ENCODE measurements at places on chromosomes 1 and 21.

DNA sequence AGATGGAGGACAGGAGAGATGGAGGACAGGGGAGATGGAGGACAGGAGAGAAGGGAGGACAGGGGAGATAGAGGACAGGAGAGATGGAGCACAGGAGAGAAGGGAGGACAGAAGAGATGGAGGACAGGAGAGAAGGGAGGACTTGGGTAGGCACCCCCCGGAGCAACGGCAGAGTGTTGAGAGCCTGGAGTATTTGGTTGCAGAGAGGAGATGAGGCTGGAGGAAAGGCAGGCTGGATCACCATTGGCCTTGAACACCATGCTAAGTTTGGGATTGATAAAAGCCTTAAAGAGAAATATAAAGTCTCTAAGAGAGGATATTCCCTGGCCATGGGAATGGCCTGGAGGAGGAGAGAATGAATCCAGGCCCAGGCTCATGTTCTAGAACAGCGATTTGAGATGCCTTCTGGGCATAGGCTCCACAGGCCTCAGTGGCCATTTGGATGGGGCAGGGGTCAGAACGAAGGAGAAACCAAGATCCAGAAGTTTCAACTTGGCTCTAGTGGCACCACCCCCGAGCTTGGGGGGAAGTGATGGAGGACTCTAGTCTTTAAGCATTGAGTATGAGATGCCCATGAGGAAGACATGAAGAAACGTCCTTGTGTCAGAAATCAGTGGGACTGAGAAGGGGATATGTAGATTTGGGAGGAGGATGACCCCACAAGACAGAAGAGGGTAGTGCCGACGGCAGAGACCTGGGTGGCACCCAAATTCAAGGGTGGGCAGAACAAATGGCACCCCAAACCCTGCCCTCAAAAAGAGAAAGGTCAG lies 47.9 kb upstream of the EDN2 start:
- no peak for DNase-seq

- DNase-seq, result no peak
These were observed 27.3 kb downstream of the GPR157 start for GRCh38 chr1:9101510-9102146.

DNA sequence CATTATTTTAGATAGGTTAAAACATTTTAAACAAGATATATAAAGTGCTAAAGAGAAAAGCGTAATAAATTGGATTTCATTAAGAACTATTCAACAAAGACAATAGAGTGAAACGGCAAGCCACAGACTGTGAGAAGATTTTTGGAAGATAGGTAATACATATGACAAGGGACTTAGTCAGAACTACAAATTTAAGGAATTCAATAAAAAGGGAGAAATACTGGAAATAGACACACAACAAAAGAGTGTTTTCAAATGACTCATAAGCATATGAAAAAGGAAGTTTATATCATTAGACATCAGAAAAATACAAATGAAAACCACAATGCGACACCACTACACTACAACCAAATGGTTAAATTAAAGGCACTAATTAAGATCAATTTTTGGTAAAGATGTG lies 90.5 kb downstream of the GDAP2 start:
- no peak for DNase-seq

DNA sequence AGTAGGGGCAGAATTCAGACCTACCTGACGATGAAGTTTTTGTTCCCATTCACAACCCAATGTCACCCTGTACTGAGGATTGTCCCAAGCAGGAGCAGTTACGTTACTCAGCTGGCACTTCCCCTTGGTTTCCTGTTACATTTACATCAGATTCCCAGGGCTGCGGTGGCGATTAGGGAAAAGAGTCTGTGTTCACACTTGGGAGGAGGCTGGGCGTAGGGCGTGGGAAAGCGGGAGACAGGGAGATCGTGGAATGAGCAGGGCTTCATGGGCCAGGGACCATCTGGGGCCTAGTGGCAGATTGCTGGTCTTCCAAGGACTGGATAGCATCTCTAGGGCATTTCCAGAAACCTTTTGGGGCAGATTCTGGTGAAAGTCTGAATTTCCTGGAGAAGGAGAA lies 39.0 kb downstream of the TBX19 start:
- no peak for DNase-seq

GRCh38 chr1:196685506-196685905 lies 33.7 kb downstream of the CFH start:
- DNase-seq, result no peak

GRCh38 chr1:54486907-54487306 lies 61.1 kb upstream of the ACOT11 start:
- DNase-seq, result no peak

- DNase-seq, result no peak
These were observed 836 bp downstream of the OLFML3 start for GRCh38 chr1:113980110-113980509.

DNA sequence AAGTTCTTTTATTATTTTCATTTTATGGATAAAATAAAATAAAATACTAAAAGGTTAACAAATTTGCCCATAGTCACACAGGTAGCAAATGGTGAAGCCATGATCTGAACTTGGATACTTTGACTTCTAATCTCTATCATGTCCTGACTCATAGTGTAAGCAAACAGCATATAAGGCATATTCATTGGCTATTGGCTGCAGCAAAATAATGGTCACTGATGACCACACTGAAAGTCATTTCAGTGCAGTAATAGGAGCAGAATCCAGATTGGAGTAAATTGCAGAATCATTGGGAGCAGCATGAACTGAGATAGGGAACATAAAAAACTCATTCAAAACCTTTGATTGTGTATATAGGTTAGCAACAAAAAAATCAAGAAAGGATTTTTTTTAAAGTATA lies 262.9 kb downstream of the PLA2G4A start:
- DNase-seq, result no peak

DNA sequence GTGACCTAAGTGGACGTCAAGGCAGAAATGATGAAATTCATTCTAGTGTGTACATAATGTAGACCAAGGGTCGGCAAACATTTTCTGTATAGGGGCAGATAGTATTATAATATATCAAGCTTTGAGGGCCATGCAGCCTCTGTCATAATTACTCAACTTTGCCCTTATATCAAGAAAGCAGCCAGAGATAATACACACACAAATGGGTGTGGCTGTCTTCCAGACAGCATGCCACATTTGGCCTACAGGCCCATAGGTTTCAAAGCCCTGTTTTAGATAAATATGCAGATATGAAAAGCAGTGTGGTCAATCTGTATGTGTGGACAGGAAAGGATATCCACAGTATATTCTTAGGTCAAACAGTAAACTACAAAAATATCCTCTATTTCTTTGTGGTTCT lies 320.1 kb upstream of the FMN2 start:
- no peak for DNase-seq

- no peak for DNase-seq
These were observed 1.1 kb downstream of the KLHDC9 start for GRCh38 chr1:161099090-161099802.

DNA sequence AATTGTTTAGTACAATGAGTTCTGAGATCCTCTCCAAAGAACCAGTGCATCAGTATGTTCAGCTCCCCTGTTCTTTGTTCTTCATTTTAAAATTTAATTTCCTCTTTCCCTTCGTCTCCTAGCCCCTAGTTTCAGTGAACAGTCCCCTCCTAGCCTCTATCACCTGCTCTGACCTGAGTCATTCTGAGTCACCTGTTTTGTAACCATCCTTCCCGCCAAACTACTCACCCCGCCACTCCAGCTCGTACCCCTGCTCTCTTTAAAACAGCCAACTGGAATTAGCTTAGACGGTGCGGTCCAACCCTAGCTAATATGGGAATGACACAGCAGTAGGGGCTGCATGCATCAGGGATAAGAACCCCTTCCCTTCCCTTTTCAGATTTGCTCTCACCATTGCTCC lies 16.8 kb upstream of the ERVH48-1 start:
- no peak for DNase-seq

GRCh38 chr21:29888437-29888836 lies 51.4 kb downstream of the GRIK1 start:
- no peak for DNase-seq

GRCh38 chr21:45542667-45543370 lies 579 bp upstream of the SLC19A1 start:
- DNase-seq, result no peak

DNA sequence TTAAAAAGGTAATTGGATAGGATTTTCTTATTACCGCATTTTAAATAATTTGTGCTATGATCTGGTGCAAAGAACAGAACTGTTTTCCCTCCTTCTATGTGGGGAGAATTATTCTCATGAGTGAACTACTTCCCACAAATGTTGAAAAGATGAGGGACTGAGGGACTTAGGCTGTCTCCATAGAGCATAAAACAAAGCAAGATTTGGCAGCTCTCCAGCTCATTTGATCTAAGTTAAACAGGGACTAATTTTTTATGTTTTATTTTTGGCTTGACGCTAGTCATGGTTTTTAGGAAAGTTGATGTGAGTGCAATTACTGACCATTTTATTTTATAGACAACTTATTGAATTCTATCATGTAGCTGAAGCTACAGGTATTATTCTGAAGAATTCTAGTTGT lies 362.3 kb downstream of the HLX start:
- no peak for DNase-seq

DNA sequence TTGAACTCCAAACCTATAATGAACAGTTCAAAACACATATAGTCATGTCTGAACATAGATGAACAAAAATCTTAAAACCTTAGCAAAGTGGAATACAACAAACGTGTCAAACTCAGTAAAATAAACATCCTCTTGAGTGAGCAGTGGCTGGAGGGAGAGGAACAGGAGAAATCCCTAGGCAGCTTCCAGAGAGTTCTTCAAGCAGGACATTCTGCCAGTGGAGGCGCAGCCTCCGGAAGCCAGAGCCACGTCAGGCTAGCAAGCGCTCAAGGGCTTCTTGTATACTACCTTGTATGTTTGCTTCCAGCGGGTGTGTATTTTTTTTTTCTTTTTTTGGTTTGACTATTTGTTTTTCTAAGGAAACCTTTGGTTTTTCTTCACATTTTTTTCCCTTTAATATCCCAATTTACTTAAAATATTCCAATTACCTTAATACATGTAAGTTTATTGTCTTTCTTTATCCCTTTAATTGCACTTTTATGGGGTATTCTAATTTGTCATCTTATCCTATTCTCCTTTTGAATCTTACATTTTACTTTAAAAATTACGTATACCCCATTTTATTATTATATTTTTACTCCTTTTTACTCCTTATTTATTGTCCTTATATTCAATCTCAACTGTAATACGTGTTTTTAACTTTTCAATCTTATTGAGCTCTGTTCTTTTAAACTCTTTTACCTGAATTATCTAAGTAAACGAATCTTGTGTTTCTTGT lies 42.0 kb downstream of the COLGALT2 start:
- DNase-seq, result no peak

DNA sequence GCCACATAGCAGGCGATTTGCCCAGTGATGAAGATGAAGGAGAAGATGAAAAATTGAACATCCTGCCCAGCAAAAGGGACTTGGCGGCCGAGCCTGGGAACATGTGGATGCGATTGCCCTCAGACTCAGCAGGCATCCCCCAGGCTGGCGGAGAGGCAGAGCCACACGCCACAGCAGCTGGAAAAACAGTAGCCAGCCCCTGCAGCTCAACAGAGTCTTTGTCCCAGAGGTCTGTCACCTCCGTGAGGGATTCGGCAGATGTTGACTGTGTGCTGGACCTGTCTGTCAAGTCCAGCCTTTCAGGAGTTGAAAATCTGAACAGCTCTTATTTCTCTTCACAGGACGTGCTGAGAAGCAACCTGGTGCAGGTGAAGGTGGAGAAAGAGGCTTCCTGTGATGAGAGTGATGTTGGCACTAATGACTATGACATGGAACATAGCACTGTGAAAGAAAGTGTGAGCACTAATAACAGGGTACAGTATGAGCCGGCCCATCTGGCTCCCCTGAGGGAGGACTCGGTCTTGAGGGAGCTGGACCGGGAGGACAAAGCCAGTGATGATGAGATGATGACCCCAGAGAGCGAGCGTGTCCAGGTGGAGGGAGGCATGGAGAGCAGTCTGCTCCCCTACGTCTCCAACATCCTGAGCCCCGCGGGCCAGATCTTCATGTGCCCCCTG lies 3.3 kb downstream of the ZBTB18 start:
- DNase-seq, result no peak

DNA sequence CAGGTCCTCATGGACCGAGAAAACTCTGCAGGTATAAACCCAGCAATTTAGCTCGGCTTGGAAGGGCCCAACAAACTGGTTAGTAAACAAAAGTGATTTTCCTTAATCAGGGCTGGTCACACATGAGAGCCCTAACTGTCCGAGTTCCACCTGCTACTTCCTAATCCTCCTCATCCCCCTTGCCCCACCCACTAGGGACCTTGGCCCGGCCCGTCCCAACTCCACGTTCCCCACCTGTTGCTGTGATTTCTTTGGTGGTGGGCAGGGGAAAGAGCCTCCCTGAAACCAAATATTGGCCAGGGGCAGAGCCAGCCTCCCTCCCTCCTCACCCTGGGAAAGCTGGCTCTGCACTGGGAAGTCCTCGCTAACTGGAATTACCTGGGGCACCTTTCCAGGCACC lies 304.2 kb upstream of the PROX1 start:
- DNase-seq, result no peak

DNA sequence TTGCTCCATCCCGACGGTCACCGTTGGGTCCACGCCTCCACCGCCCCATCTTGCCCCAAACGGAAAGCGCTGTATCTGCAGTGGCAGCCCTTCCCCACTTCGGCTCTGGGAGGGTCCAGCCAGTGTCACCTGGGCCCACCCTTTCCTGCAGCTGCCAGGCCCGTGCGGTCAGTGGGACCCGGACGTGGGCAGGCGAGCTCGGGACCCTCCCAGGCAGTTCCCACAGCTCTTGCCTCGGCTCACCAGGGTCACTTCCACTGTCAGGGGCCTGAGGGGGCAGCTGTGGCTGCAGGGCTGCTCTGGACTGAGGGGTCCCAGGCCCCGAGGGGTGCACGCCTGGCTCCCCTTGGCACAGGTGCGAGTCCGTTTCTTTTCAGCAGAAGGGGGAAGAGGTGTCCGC lies 80.7 kb downstream of the SKI start:
- no peak for DNase-seq

GRCh38 chr1:59446257-59446901 lies 149.5 kb downstream of the FGGY start:
- DNase-seq, result no peak

DNA sequence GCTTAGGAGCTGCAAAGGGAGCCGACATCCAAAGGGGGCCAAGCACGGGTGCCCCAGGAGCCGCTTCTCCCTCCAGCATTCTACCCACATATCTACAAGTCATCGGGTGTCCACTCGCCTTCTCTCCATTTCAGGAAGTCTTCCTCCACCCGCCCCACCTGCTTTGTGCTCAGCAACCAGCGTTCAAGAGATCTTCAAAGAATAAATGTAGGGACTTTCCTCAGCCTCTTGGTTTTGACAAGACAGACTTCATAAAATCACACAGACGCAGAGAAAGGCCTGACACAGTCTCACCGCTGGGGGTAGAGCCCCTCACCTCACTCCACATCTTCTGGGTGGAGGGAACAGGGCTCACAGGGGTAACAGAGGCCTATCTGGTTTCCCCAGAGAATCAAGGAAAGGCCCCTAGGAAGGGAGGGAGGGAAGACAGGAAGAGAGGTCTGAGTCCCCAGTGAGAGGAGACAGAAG lies 49.5 kb downstream of the SSBP3 start:
- no peak for DNase-seq

Measured in stimulated activated CD4-positive, alpha-beta T cell treated with anti-CD3 and anti-CD28 coated beads, Interleukin-1b, Interleukin-23, amount 100 ng/mL, for 1 hour (primary cell).